Stimulated activated CD4-positive, alpha-beta T cell treated with anti-CD3 and anti-CD28 coated beads, Interleukin-12 subunit alpha, Interleukin-12 subunit beta, amount 100 ng/mL, for 48 hours (primary cell): ENCODE measurements at places on chromosomes 6 and 20.

- no peak for DNase-seq
Measured at GRCh38 chr6:97668716-97669115, 385.7 kb upstream of the MMS22L start.

GRCh38 chr6:138088326-138088762, 18.9 kb downstream of the PERP start:
- no peak for DNase-seq

- DNase-seq: no peak
Measured at GRCh38 chr6:6655805-6656251, 67.3 kb downstream of the LY86 start.

DNA sequence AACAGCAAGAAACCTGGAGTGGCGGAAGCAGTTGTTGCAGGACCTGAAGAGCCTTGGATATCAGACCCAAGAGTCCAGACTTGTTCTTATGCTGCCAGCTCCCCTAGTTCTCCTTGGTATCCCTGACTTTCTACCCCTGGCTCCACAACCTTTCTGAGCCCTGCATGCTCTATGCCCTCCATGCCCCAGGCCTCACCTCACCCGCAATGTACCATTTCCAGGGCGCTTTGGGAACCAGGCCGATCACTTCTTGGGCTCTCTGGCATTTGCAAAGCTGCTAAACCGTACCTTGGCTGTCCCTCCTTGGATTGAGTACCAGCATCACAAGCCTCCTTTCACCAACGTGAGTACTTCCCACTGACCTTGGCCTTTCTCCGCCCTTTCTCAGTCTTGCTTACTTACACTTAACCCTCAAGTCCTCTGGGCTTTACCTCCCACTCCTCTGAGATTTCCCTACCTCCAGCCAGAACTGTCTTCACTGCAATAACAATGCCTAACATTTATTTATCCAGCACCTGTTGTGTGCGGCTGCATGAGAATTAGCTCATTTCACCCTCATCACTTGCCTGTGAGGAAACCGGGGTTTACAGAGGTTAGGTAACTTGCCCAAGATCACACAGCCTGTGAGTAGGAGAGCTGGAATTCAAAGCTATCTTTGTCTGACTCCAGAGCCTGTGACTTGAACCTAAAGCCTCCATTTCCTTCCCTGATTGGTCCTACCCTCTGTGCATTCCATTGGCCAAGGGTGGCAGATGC, 2.3 kb downstream of the POFUT1 start:
- DNase-seq: no peak

- DNase-seq: no peak
Measured at GRCh38 chr20:33261465-33261864, 21.5 kb upstream of the BPIFB1 start.

DNA sequence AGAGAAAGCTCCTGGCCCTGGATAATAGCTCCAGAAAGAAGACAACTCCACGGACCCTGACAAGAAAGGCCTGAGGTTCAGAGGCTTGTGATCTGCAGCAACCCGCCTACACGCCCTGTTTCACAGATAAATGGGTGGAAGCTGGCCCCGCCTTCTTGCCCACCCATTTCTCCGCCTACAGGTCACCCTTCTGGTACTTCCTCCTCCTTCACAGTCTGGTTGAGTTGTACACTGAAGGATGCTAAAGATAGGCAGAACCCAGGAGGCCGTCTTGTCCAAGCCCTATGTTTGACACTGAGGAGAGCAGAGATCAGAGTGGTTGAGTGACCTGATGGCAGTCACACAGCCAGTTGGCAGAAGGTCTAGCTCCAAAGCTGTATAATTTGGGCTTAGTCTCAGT, 34.2 kb upstream of the MDGA1 start:
- DNase-seq: peak; percentile 38

GRCh38 chr6:100134297-100134696, 140.3 kb upstream of the MCHR2 start:
- DNase-seq: no peak

DNA sequence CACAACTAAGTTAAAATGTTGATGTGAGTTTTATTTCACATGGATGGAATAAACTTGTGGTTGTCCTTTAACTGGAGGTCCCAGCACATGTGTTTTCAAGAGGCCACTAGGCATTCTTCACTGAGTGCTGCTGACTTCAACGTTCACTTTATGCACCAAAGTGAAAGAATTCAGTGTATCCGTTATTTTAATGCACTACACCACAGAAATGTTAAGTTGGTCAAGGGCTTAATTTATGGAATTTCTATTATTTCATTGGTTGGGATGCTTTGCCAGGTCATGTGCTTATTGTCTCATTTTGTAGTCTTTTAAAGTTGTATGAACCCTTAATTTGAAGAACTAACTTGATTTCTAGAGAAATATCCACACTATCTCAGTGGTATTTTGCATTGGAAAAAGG, 106.4 kb downstream of the PPP1R14C start:
- DNase-seq: no peak

DNA sequence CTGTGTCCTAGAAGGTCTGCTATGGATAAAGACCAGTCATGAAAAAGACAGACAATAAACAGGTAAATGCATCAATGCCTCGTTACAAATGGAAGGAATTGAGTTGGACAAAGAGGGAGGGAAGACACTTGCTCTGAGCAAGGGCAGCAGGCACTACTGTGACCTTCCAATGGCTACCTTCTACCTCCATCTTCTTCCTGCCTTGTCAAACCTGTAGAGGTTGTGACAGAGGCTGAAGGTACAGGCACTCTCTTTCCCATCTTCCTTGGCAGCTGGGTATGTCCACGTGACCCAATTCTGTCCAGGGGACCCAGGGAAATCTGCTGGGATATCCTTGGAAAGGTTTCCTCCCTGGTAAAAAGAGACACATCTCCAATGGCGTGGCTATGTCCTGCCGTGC, 274.8 kb downstream of the TFAP2C start:
- DNase-seq: no peak

DNA sequence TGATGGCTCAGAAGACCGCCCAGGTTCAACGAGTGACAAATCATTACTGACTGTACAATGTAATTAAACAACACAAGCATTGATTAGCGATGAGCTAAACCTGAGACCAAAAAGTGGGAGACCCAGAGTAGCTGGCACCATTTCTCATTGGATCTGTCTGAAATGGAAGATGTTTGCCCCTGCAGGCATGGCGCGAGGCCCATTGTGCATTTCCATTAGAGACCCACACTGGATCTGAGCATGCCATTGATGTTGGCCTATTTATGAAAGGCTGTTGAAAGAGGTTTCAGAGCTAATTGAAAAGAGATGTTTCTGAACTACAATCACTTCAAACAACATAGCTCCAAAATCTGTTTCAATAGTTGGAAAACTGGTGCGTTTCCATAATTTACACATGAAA, 196.7 kb downstream of the TFAP2B start:
- DNase-seq: no peak

GRCh38 chr6:134619077-134619476, 301.2 kb upstream of the SGK1 start:
- no peak for DNase-seq

GRCh38 chr6:18213439-18213838, 50.9 kb downstream of the DEK start:
- no peak for DNase-seq

DNA sequence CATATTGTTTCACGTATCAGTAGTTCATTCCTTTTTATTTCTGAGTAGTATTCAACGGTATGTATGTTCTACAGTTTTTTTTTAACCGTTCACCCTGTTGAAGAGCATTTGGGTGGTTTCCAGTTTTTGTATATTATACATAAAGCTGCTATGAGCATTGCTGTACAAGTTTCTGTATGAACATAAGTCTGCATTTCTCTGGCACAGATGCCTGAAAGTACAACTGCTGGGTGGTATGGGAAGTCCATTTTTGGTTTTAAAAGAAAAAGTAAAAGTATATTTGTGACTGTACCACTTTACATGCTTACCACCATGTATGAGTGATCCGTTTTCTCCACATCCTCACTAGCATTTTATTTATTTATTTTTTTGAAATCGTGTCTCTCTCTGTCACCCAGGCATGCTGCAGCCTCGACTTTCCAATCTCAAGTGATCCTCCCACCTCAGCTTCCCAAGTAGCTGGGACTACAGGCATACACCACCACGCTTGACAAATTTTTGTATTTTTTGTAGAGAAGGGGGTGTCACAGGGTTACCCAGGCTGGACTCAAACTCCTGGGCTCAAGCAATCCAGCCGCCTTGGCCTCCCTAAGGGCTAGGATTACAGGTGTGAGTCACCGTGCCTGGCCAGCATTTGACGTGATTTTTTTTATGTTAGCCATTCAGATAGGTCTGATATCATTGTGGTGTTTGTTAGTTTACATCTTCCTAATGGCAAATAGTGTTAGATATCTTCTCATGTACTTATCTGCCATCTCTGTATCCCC, 11.0 kb upstream of the SIM1 start:
- no peak for DNase-seq

DNA sequence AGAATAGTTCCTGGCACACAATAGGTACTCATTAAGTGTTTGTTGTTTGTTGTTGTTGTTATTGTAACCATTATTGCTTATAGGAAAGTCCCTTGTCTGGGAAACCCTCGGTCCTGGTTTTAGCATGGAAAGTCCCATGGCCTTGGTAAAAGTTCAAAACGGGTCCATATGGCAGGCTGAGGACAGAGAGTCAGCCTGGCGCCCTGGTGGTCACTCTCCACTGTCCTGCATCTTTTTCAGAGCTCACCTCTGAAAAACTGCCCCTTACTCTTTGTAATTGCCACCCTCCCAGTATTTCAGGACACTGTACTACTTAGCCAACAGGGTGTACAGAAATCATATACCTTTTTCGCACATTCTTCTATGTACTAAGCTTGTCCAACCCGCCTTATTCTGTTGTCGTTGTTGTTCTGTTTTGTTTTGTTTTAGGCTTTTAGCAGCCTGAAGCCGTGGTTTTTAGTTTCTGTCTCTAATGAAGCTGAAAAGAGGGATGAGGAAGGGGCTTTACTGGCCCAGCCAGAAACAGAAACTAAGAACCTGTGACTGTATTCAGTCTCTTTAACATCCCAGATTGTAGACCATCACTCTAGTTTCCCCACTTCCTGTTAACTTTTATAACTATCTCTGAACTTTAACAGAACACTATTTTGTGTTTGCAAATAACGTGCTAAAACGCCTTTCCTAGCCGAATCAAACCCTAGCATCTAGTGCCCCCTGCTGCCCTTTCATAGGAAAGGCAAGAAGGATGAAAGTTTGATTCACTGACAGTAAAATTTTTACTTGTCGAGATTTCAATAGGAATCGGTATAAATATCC, 7.6 kb upstream of the TMEM14A start:
- peak; percentile 13 for DNase-seq

GRCh38 chr6:169518451-169518850, 183.4 kb downstream of the WDR27 start:
- no peak for DNase-seq

DNA sequence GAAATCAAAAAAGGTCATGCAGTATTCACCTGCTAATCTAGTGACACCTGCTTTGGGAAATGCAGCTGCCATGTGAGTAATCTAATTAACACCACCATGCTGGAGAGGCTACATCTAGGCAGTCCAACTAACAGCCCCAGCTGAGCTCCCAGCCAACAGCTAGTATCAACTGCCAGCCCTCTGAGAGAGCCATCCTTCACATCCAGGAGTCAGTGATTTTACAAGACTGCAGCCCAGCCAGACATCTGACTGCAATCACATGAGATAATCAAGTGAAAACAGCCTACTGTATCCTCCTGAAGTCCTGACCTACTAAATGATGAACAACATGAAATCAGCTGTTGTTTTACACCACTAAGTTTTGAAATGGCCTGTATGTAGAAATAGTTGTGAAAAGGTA, 298.4 kb downstream of the TRDN start:
- DNase-seq: no peak

DNA sequence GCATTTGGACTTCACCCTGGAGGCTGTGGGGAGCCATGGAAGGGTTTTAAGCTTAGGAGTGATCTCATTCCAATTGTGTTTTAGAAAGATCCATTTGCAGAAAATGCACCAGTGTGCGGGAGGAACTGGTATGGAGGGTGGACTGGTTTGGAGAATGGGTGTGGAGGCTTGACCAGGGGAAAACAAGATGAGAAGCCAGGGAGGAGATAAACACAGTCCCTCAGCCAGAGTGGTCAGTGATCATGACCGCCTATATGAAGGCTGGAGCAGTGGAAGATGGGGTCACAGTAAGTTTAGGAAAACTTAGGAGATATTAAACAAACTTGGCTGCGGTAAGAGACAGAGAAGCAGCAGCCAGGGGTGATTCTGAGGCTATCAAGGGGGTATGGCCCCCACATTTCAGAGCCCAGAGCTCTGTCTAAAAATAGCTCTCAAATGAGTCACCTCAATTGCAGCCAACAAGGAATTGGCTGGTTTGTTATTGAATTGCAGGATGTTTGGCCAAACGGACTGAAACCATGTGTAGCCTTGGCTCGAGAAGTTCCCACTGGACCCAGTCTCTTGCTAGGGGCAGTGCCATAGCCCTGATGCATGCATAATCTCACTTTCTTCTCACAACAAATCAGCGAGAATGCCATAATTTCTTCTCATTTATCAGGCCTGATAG, 159.9 kb upstream of the TOP1 start:
- no peak for DNase-seq

DNA sequence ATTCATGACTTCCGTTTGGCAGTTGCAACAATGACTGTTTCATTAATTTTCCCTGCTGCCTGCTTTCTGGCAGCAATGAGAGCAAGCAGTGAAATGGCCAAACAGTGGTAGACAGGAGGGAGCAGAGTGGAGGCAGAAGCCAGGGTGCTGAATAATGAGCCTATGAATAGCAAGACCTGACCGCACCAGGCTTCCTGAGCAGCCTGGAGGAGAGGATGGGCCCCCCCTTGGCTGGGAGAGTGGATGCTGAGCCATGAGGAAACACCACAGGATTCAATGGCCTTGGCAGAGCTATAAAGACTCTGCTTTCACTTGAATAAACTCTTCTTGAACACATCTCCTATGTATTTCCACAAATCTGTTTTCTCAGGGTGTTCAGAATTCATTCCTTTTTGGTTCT, 68.1 kb upstream of the SNRPB2 start:
- DNase-seq: no peak

- no peak for DNase-seq
Measured at GRCh38 chr20:45368221-45368980, 5.4 kb downstream of the SYS1 start.
